ENCODE measurements at places on chromosomes 6 and 20. TPM values are rescaled to one million over a fixed set of nuclear protein-coding genes. Genes with fewer than 3 reads are reported as not detected.
A peak's percentile ranks its signal among the peaks of the same experiment; 100 is the strongest.

DNA sequence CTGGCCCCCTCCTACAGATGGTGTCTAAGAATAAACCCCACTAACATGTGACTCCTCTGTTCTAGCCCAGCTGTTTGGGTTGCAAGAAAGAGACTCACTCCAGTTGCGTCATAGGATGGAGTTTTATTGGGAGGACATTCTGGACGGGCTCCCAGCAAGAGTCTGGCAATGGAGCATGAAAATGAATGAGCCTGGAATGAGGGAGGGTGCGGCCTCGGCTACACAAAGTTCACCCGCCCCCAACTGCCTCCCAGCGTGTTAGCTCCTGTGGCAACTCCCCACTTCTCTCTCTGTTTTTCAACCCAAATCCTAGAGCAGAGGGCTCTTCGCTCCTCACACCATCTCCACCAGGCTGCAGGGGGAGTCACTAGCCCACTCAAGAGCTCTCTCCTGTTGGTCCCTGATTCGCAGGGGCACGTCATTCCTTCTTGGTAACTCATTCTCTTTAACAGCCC lies 5.1 kb upstream of the ADAM33 start:
- peaks cover 13% of the 10 kb centered on the region for H3K27me3 ChIP-seq
- DNase-seq: peak; percentile 86
- H3K4me3 ChIP-seq: no peak overlapping the region
- H3K36me3 ChIP-seq: no peaks in the 10 kb centered on the region
- H3K4me1 ChIP-seq: peaks cover 20% of the 10 kb centered on the region

- no peak overlapping the region for H3K27ac ChIP-seq
- no peak overlapping the region for H3K4me3 ChIP-seq
- H3K36me3 ChIP-seq: no peaks in the 10 kb centered on the region
- DNase-seq: no peak
- no peaks in the 10 kb centered on the region for H3K4me1 ChIP-seq
Measured at GRCh38 chr6:151911401-151911800, 103.9 kb downstream of the ESR1 start.

GRCh38 chr6:167143041-167143440 lies 14.7 kb downstream of the GPR31 start:
- H3K27ac ChIP-seq: no peak overlapping the region
- no peak for DNase-seq
- peaks cover 62% of the 10 kb centered on the region for H3K27me3 ChIP-seq
- H3K4me1 ChIP-seq: no peaks in the 10 kb centered on the region
- no peaks in the 10 kb centered on the region for H3K36me3 ChIP-seq

TRIM15 gene
- not detected for total RNA-seq

- DNase-seq: no peak
- H3K4me1 ChIP-seq: no peaks in the 10 kb centered on the region
- peak overlapping the region; percentile 46 for H3K4me3 ChIP-seq
- no peak overlapping the region for H3K27ac ChIP-seq
- no peaks in the 10 kb centered on the region for H3K36me3 ChIP-seq
Measured at GRCh38 chr6:106520711-106521401, 108.4 kb downstream of the RTN4IP1 start.

NKAIN4 gene
- not detected for total RNA-seq

CSTF1 gene
- 19.9 TPM for total RNA-seq

DNA sequence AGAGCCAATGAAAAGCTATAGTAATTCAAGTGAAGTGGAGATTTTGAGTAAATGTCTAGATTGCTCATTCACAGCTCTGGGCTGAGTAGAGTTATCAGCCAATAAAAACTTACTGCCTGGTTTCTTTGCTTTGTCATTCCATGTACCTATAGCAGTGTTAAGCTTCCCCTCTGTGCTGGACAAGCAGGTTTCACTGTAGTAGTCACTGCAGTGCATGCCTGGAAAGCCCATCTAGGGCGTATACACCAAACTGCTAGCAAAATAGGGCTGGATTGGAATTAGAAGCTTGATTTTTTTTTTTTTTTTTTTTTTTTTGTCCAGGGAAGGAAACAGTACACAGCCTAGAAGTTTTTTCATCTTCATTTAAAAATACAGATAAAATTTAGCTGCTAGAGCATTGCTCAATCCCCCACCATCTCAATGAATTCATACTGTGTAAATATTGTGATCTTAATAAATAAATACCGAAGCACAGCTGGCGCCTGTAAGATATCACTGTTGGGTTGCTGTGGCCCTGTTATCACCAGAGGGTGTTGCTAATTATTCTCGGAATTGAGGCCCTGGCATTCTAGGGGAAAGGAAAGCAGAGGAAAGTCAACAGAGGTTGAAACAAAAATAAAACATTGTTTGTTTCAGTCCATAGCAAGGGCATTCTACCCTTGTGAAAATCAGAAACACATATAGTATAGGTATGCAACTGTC lies 968.5 kb upstream of the GJE1 start:
- H3K27me3 ChIP-seq: no peaks in the 10 kb centered on the region
- H3K36me3 ChIP-seq: no peaks in the 10 kb centered on the region
- peaks cover 16% of the 10 kb centered on the region for H3K4me1 ChIP-seq

- DNase-seq: no peak
- no peaks in the 10 kb centered on the region for H3K27me3 ChIP-seq
- H3K4me3 ChIP-seq: no peak overlapping the region
- peak overlapping the region; percentile 65 for H3K27ac ChIP-seq
- H3K36me3 ChIP-seq: no peaks in the 10 kb centered on the region
- H3K4me1 ChIP-seq: peaks cover 57% of the 10 kb centered on the region
Measured at GRCh38 chr6:2853769-2854395, 12.2 kb upstream of the SERPINB1 start.

GRCh38 chr6:24668997-24669361 lies 2.1 kb downstream of the ACOT13 start:
- peaks cover 3% of the 10 kb centered on the region for H3K4me1 ChIP-seq
- no peak for DNase-seq
- no peak overlapping the region for H3K4me3 ChIP-seq
- H3K27me3 ChIP-seq: no peaks in the 10 kb centered on the region

CRIP3 gene
- total RNA-seq: 84.5 TPM

SIRPB1 gene
- total RNA-seq: 1.9 TPM

GRCh38 chr6:79544299-79544927 lies 7.2 kb upstream of the LCA5 start:
- peaks cover 28% of the 10 kb centered on the region for H3K4me1 ChIP-seq
- peak overlapping the region; percentile 44 for H3K27ac ChIP-seq
- H3K27me3 ChIP-seq: no peaks in the 10 kb centered on the region
- DNase-seq: no peak

- H3K36me3 ChIP-seq: no peaks in the 10 kb centered on the region
- no peak overlapping the region for H3K27ac ChIP-seq
- no peak overlapping the region for H3K4me3 ChIP-seq
- peaks cover 19% of the 10 kb centered on the region for H3K27me3 ChIP-seq
- H3K4me1 ChIP-seq: no peaks in the 10 kb centered on the region
Measured at GRCh38 chr6:100479179-100480035, 14.7 kb upstream of the SIM1 start.

DNA sequence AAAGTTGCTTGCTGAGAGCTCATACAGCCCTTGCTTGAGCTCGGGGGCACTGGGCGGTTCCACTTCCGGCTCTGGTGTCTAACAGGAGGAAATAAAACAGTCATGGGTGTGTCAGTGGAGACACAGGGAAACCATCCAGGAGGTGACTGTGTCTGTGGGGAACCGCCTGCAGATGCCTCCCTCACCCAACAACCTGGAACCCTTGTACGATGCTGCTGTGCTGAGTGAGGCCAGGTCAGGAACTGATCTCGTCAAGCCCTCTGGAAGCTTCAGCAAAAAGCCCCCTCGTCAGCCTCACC lies 15.5 kb downstream of the TXNDC5 start:
- H3K36me3 ChIP-seq: peaks cover 41% of the 10 kb centered on the region
- no peak overlapping the region for H3K4me3 ChIP-seq
- H3K27me3 ChIP-seq: no peaks in the 10 kb centered on the region
- no peak for DNase-seq
- no peaks in the 10 kb centered on the region for H3K4me1 ChIP-seq
- no peak overlapping the region for H3K27ac ChIP-seq

GRCh38 chr6:154350293-154350692 lies 6.3 kb downstream of the IPCEF1 start:
- H3K27me3 ChIP-seq: no peaks in the 10 kb centered on the region

DNA sequence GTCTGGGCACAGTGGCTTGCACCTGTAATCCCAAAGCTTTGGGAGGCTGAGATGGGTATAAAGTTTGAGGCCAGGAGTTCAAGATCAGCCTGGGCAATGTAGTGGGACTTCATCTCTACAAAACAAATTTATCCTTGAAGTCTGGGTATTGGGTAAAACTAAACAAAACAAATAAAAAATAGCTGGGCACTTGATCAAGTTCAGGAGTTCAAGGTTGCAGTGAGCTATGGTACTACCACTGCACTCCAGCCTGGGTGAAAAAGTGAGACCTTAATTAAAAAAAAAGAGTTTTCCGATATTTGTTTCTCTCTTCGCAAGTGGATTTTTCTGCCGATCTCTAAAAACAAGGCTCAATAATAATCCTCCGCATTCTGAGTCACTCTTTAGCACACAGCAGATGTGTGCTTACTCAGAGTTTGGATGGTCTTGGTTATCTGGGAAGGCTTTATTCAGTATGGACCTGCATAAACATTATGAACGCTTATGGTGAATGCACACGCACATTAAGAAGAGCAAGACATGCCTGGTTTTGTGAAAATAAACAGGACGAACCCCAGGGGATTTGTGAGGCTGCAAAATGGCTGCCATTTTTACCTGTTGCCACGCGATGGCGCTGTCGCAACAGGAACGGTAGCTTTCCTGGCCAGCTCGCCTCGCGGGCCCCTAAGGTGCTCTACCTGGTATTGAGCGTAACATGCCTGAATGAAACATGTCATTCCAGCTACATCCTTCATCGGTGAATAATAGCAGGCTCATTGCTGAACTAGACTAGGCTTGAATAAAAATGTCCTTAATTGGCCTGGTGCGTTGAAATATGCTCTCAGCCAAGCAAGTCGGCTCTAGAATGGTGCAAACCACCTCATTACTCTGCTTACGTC lies 6.0 kb downstream of the OPN5 start:
- peaks cover 24% of the 10 kb centered on the region for H3K27me3 ChIP-seq
- peaks cover 8% of the 10 kb centered on the region for H3K4me1 ChIP-seq
- peak; percentile 29 for DNase-seq
- H3K27ac ChIP-seq: no peak overlapping the region
- no peaks in the 10 kb centered on the region for H3K36me3 ChIP-seq

DNA sequence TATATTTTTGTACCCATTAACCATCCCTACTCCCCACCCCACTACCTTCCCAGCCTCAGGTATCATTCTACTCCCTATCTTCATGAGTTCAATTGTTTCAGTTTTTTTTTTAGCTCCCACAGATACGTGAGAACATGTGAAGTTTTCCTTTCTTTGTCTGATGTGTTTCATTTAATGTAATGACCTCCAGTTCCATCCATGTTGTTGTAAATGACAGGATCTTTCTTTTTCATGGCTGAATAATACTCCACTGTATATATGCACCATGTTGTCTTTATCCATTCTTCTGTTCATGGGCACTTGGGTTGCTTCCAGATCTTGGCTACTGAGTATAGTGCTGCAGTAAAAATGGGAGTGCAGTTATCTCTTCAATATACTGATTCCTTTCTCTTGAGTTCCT lies 63.5 kb downstream of the MYO6 start:
- no peaks in the 10 kb centered on the region for H3K36me3 ChIP-seq
- no peak overlapping the region for H3K4me3 ChIP-seq
- H3K4me1 ChIP-seq: no peaks in the 10 kb centered on the region
- H3K27ac ChIP-seq: no peak overlapping the region

- H3K27me3 ChIP-seq: no peaks in the 10 kb centered on the region
- H3K4me1 ChIP-seq: no peaks in the 10 kb centered on the region
- H3K36me3 ChIP-seq: no peaks in the 10 kb centered on the region
- H3K4me3 ChIP-seq: no peak overlapping the region
- no peak overlapping the region for H3K27ac ChIP-seq
Measured at GRCh38 chr20:56797023-56797422, 167.9 kb downstream of the TFAP2C start.

DNA sequence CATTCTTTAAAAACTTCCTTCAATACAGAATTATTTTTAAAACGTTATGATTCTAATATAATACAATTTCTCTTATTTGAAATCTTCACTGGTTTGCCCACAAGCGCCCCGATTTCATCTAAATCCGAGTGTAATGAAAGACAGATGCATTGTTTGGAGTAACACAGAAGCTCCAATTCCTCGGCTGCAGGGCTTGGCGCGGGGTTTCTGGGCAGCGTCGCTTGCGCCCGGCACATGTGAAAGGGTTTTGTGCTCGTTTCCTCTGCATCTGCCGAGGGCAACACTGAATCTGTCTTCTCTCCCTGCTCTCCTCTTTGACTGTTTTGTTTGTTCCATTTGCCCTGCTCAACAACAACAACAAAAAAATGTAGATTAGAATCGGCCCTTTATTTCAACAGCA lies 248.6 kb upstream of the QKI start:
- no peaks in the 10 kb centered on the region for H3K27me3 ChIP-seq
- no peak for DNase-seq

GRCh38 chr20:52349806-52350205 lies 158.2 kb upstream of the ZFP64 start:
- no peaks in the 10 kb centered on the region for H3K36me3 ChIP-seq
- H3K27ac ChIP-seq: no peak overlapping the region
- peak; percentile 5 for DNase-seq
- no peaks in the 10 kb centered on the region for H3K27me3 ChIP-seq
- no peak overlapping the region for H3K4me3 ChIP-seq
- H3K4me1 ChIP-seq: peaks cover 4% of the 10 kb centered on the region

Measured in heart right ventricle (tissue), 16 donors.